ENCODE measurements at places on chromosomes 1 and 21.

GRCh38 chr1:195065437-195065836 is 1542.8 kb downstream of the KCNT2 start:
- no peak overlapping the region for H3K4me3 ChIP-seq
- no peak overlapping the region for H3K27ac ChIP-seq
- DNase-seq, result no peak
- H3K4me1 ChIP-seq, result no peaks in the 10 kb centered on the region

DNA sequence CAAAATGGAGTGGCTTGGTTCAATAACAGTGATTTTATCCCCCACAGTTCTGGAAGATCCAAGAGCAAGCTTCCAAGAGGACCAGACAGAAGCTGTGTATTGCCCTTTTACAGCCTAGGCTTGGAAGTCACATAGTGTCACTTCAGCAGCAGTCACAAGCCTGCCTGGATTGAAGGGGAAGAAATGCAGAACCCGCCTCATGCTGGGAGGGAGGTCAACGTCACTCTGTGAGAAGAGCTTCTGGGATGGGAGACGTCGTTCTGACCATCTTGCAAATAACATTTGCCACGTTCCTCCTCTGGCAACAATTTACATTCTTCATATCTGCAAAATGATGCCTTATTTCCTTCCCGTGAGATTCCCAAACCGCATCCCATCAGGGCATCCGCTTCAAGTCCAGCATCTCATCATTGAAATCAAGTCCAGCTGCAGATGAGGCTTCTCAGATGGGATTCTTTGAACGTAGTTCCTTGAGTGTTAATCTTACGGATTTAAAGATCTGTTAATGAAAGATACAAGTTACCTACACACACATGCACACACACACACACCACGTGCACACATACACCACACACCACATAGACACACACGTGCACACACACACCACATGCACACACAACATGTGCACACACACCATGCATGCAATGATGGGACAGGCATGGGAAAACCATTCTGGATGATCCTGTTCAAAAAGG is 23.9 kb upstream of the KIF1B start:
- no peak overlapping the region for H3K27ac ChIP-seq
- no peak for DNase-seq
- H3K4me1 ChIP-seq, result no peaks in the 10 kb centered on the region
- no peaks in the 10 kb centered on the region for H3K27me3 ChIP-seq

GRCh38 chr1:230612651-230613050 is 29.6 kb upstream of the COG2 start:
- no peak overlapping the region for H3K4me3 ChIP-seq
- no peak overlapping the region for H3K27ac ChIP-seq
- DNase-seq, result no peak
- peaks cover 18% of the 10 kb centered on the region for H3K4me1 ChIP-seq
- H3K36me3 ChIP-seq, result no peaks in the 10 kb centered on the region

DNA sequence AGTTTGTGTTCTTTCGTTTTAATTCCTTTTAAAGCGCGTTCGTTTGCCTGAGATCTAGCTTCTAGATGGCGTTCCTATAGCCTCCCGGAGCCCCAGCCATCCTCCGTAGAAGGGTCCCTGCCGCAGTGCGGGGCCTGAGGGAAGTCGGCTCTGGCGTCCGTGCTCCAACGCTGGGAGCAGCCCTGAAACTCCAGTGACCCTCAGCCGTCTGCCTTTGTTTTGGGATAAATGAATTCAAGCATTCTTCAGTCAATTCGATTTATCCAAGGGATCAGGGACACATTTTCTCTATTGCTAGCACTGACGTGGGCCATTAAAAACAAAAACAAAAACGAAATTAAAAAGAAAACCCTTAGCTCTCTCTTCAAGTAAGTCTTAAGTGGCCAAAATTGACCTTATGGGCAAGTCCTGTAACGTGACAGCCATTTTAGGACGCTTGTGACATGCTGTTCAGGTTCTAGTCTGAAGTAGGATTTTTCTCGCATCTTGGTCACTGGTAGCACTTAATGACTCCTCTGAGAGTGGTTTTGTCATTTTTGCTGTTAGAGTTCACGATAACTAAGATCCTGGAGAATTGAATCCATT is 742 bp upstream of the HSPA13 start:
- no peak for DNase-seq
- peak overlapping the region; percentile 80 for H3K4me3 ChIP-seq
- peak overlapping the region; percentile 47 for H3K27ac ChIP-seq
- no peaks in the 10 kb centered on the region for H3K27me3 ChIP-seq
- no peaks in the 10 kb centered on the region for H3K36me3 ChIP-seq

- H3K27me3 ChIP-seq, result 0 out of 2 replicates have a peak, but pooled peaks cover 9% of the 10 kb centered on the region
- H3K4me3 ChIP-seq, result no peak overlapping the region
- no peaks in the 10 kb centered on the region for H3K4me1 ChIP-seq
- peak; percentile 53 for DNase-seq
These were observed 613.3 kb downstream of the AJAP1 start for GRCh38 chr1:5267603-5268235.

- 0 out of 2 replicates have a peak, but pooled peaks cover 4% of the 10 kb centered on the region for H3K27me3 ChIP-seq
- DNase-seq, result no peak
- H3K36me3 ChIP-seq, result no peaks in the 10 kb centered on the region
- H3K27ac ChIP-seq, result peak within 1 kb of the TSS; percentile 48
- H3K4me1 ChIP-seq, result peaks cover 4% of the 10 kb centered on the region
These were observed at the start of gene SLC45A3 for GRCh38 chr1:205680073-205680851. SLC45A3 (minus strand) TSS chr1:205680509; CDS start chr1:205664656, 15,853 bp downstream.

DNA sequence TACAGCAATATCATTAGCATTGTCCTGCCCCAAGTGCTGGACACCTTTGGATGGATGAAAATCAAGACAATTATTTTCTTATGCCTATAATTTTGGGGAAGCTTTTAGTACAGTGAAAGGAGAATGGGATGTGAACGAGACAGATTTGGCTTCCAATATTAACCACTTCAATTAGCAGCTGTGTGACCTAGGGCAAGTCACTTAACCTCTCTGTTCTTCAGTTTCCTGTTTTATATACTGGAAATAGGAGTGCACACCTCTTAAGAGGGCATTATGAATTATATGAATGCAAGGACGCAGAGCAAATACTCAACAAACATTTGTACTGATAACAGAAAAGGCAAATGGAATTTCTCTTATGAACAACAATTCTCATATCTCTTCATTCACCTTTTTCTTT is 18.5 kb downstream of the CYP2J2 start:
- no peaks in the 10 kb centered on the region for H3K36me3 ChIP-seq
- H3K4me1 ChIP-seq, result no peaks in the 10 kb centered on the region
- H3K27ac ChIP-seq, result no peak overlapping the region
- no peak for DNase-seq
- no peaks in the 10 kb centered on the region for H3K27me3 ChIP-seq

GRCh38 chr1:219902951-219903350 is 25.4 kb downstream of the SLC30A10 start:
- no peaks in the 10 kb centered on the region for H3K27me3 ChIP-seq
- DNase-seq, result no peak
- H3K4me3 ChIP-seq, result no peak overlapping the region

- H3K36me3 ChIP-seq, result no peaks in the 10 kb centered on the region
- no peak overlapping the region for H3K4me3 ChIP-seq
- no peaks in the 10 kb centered on the region for H3K27me3 ChIP-seq
- H3K27ac ChIP-seq, result no peak overlapping the region
These were observed 150.8 kb downstream of the NFIA start for GRCh38 chr1:61233121-61233660.

GRCh38 chr21:15772654-15773053 is 42.9 kb downstream of the USP25 start:
- H3K4me1 ChIP-seq, result no peaks in the 10 kb centered on the region
- no peak for DNase-seq
- H3K4me3 ChIP-seq, result no peak overlapping the region
- no peak overlapping the region for H3K27ac ChIP-seq
- H3K36me3 ChIP-seq, result no peaks in the 10 kb centered on the region

GRCh38 chr1:36842448-36842847 is 191.9 kb downstream of the GRIK3 start:
- no peak overlapping the region for H3K27ac ChIP-seq
- H3K4me1 ChIP-seq, result peaks cover 9% of the 10 kb centered on the region
- DNase-seq, result no peak

GRCh38 chr21:34152500-34152899 is 79.1 kb downstream of the MRPS6 start:
- H3K4me1 ChIP-seq, result no peaks in the 10 kb centered on the region
- H3K4me3 ChIP-seq, result no peak overlapping the region
- H3K27me3 ChIP-seq, result no peaks in the 10 kb centered on the region

DNA sequence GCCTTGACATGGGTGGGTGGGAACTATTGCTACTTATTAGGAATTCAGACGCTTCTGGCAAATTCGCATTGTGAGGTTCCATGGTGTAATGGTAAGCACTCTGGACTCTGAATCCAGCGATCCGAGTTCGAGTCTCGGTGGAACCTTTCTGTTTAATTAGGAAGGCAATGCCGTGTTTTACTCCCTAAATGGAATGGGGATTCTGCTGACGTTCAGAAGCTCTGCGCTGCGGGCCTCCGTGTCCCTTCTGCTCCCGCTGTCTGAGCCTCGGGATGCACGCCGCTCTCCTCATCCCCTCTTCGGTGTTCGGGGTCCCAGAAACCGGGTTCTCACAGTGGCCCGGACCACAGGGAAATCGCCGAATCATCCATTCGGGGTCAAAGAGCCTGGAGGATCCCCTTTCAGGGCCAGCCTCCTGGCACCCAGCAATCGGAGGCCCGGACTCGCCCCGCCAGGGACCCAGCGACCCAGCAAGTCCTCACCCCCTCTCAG is 280.3 kb downstream of the FAM72C start:
- no peaks in the 10 kb centered on the region for H3K36me3 ChIP-seq
- H3K27me3 ChIP-seq, result no peaks in the 10 kb centered on the region
- no peak overlapping the region for H3K27ac ChIP-seq
- no peak overlapping the region for H3K4me3 ChIP-seq
- H3K4me1 ChIP-seq, result no peaks in the 10 kb centered on the region
- DNase-seq, result no peak

DNA sequence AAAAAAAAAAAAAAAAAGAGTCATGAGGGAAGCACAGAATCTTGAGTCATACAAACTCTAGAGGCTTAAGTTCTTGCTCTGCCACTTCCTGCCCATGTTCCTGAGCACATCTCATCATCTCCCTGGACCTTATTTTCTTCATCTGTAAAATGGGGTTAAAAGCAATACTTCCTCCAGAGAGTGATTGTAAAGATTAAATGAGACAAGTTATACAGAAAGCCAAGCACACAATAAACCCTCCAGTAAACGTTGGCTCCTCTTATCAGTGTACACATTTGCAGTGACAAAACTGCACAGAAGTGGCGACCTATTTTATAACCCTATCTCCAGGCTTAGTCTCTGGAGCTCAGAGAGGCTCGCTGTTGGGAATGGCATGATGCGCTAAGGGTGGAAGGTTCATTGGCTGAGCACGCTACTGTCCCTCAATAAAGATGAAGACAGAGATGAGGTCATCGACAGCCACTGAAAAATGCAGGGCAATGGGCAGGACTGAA is 82.1 kb downstream of the RRAGC start:
- DNase-seq, result no peak
- no peaks in the 10 kb centered on the region for H3K36me3 ChIP-seq
- no peak overlapping the region for H3K4me3 ChIP-seq
- H3K27me3 ChIP-seq, result no peaks in the 10 kb centered on the region
- no peaks in the 10 kb centered on the region for H3K4me1 ChIP-seq

Measured in H1 (cell line).